ENCODE measurements at places on chromosomes 7 and 10.

- no peak for DNase-seq
Observed at GRCh38 chr7:106464651-106465050, 179.9 kb upstream of the NAMPT start.

DNA sequence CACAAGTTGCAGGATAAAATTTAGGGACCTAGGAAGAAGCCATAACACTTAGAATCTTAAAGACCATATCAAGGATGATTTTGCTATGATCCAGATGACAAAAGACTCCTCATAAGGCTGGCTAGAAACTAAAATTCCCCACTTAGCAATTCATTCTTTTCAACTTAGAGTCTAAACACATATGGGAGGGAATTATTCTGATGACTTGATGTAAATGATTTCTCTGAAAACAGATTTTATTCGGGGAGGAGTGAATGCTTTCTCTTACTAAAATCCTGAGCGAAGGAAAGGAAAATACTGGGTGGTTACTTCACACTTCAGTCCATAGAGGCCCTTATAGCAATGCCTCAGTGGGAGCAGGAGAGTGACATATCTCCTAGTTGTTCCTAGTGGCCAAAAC, 138.7 kb upstream of the SORCS1 start:
- DNase-seq, result no peak

GRCh38 chr10:94320285-94320914, 42.3 kb downstream of the NOC3L start:
- peak; percentile 39 for DNase-seq

DNA sequence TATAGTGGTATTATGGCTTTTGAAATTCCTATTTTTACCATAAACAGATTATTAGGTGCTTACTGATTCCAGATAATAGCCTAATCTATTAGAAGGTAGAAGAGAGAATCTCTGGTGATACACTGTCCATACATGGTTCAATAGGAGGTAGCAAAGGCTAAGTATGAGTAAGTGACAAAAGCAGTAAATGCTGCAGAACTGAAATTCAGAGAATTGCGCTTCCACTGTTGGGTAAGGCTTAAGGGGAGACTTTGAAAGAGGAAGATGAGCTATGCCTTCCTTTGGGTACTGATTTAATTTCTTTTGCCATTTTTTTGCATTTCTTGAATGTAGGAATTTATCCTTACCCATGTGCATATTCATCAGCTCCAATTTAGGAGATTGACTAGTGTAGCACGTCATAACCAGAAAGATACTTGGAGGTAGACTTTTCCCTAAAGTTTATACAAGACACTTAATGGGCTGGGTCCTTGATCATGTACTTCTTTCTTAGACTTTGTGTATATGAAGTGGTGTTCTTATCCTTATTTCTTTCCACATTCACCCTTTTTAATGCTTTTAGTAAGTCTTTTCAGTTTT, 15.3 kb downstream of the MKLN1 start:
- DNase-seq, result no peak

- no peak for DNase-seq
Observed at GRCh38 chr10:6228647-6229046, 25.9 kb downstream of the PFKFB3 start.

- DNase-seq, result no peak
Observed at GRCh38 chr10:60644436-60645130, 133.7 kb upstream of the CDK1 start.

DNA sequence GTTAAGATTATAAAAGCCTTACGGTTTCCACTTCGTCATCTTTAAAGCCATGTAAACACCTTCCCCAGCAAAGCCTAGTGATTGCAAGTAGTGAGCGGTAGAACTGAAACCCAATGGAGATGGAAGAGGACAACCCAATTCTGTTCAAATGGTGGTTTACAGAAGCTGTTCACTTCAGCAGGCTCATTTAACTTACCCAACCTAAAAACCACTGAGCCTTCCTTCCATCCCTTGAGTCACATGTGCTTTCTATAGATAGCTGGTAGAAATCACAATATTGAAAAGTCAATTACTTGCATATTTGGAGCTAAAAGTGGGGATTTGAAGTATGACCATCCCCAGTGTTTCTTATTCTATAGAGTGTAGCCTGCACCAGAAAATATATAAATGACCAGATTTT, 667.7 kb downstream of the SUGCT start:
- DNase-seq, result no peak

DNA sequence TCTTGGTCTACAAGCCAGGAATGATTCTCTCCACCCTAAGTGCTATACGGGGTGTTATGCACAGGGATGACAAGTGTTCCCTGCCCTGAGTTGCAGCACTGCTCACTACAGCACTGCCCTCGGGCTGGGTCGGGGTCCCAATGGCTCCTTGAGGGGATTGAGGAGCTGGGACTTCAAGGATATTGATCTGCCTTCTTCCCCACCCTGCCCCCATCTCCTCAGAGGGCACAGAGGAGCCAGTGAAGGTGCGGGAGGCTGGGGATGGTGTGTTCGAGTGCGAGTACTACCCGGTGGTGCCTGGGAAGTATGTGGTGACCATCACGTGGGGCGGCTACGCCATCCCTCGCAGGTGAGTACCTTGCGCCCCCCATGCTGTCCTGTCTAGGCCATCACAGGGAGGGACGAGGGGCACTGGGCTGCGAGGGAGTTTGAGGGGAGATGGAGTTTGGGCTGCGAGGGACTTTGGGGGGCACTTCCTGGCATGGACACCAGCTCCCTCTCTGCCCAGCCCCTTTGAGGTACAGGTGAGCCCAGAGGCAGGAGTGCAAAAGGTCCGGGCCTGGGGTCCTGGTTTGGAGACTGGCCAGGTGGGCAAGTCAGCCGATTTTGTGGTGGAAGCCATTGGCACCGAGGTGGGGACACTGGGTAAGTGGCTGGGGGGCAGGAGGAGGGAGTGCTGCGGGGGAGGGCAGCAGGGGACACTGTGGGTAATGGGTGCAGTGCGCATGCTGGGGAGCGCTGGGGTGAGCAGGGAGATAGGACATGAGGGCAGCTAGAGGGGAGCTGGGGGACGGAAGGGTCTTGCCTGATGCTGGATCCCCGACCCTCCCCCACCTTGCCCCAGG, 10.3 kb downstream of the FLNC start:
- DNase-seq, result no peak

GRCh38 chr7:891291-891690, 14.9 kb downstream of the GET4 start:
- no peak for DNase-seq

GRCh38 chr10:49622426-49623425, 8.9 kb downstream of the CHAT start:
- no peak for DNase-seq

DNA sequence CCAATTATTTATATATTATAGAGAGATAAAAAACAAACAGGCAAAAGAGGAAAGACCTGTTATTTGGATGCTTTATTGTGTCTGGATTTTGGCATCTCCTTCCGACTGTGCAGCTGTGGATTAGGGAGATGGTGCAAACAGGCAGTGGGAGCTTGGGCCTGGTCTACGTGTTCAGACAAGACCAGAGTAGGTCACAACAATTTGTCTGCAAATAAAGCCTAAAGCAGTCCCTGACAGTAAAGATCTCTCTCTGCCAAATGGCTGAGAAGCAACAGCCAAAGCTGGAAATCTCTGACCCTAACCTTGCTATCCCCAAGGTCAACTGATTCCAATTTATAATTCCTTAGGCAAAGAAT, 82.0 kb downstream of the ABLIM1 start:
- DNase-seq, result no peak

- no peak for DNase-seq
Observed at GRCh38 chr7:30986331-30986730, 22.6 kb downstream of the GHRHR start.

DNA sequence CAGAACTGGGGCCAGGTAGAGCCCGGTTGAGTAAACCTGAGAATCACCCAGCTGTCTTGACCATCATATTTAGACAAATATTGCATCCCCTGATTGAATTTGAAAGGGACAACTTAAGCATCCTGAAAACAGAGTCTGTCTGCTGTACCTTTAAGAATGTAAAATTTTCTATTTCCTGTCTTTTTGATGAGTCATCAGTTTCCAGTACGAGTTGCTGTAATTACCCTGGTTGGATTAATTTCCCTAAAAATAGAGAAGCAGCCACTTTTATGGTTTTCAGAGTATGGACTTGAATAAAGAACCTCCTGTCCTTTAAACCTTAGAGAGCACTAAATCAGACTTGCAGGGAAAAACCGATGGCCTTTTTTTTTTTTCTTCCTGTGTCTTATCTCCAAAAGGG, 164.6 kb upstream of the SH2B2 start:
- DNase-seq, result no peak

DNA sequence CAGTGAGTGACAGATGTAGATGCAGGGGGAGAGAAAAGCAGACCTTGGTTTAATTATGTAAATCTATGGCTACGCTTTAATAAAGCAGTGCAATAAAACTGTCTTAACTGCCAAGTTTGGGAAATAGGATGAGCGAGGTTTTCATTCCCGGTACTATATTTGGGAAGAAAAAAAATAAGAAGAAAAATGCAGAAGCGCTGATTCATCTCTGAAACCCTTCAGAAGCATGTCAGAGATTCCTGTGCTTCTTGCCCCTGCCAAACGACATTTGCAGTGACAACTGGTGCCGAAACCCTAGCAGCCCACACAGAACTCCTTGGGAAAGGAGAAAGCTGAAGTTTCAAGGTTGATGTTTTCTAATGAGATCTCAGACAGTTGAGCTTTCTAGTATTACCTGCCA, 380.7 kb downstream of the REEP3 start:
- DNase-seq, result no peak

- peak; percentile 90 for DNase-seq
Observed at GRCh38 chr7:41247143-41247865, 455.6 kb downstream of the INHBA start.

GRCh38 chr7:137073571-137074325, 205.3 kb downstream of the CHRM2 start:
- DNase-seq, result no peak

GRCh38 chr7:117283371-117283770, 39.5 kb downstream of the WNT2 start:
- no peak for DNase-seq

GRCh38 chr7:5296611-5297226, 14.0 kb downstream of the SLC29A4 start:
- DNase-seq, result peak; percentile 60

DNA sequence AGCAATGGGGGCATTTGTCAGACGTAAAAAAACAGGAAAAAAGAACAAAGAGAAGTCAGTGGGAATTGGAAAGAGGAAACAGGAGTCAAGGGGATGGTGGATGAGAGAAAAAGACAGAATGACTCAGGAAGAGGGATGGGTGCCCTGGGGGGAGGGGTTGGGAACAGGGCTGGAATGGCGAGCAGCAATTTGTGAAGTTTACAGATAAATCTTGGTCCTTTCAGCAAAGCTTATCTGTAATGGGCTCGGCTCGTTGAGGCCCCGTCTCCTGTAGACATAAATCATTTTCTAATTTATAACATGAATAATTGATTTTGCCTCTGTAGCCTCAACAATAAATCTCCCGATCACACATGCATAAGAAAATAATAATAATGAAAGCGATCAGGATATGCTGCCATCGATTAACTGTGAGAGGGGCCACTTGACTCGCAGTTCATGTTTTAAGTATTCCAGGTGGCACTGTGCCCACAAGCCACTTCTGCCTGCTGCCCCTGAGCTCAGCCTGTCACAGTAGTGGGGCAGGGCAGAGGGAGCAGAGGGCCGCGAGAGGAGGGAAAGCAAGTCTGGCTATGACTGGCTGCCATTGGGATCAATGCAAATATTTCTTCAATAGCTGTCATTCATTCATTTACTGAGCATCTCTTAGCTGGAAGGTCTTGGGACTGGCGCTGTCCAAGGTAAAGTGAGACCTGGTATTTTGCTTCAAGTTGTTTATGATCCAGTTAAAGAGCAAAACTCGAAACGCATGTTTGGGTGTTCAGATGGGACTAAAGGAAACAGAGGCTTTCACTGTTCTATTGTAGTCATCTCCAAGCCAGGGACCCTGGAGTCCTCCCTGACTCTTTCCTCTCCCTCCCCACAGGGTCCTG, 47.4 kb upstream of the R3HCC1L start:
- DNase-seq, result no peak

DNA sequence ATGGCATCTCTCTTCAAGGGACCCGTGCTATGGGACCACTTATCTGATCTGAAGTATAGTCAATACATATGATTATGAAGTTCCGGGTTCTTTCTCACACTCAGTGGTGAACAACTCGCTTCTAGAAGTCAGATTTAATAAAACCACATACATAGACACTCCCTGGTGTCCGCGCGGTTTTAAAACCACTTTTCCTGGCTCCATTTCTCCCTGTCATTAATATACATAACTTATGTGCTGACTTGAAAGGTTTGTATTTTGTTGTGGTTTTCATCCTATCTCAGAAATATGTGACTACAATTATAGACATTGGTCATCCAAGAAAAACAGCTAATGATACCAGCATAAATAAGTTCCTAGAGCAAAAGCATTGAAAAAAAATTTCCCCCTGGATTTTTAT, 34.0 kb downstream of the SVIL start:
- DNase-seq, result peak; percentile 47

GRCh38 chr7:120583899-120584586, 273.9 kb downstream of the TSPAN12 start:
- no peak for DNase-seq

DNA sequence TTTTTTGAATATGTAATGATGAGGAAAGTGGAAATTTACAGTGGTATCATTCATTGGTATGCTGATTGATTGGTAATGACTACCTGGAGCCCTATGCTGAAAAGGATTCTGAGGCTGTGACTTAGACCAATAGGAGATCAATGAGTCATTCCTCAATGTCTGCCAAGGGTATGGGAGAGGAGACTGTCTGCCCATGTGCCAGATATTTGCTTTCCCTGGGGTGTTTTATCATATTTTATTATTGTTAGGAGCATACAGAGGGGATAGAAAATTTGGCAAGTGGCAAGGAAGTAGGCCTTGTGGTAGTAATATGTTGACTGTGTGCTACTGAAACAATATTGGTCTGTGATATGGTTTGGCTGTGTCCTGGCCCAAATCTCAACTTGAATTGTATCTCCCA, 54.8 kb downstream of the ASAH2B start:
- no peak for DNase-seq

DNA sequence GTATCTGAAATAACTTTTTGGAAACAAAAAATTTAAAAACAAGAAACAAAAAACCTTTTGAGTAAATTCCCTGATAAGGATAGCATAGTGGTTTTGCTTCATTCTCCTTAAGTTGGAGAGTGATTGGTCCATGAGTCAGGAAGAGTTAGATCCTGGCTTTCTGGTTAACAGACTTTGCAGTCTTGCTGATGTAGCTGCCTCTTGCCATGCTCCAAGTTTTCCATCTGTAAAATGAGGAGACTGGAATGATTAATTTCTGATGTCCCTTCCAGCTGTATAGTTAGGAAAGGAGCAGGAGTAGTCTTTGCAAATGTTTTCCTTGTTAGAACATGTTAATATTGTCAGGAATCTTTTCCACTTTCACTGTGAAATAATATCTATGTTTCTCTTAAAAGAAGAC, 266.6 kb downstream of the DNAJB9 start:
- no peak for DNase-seq

DNA sequence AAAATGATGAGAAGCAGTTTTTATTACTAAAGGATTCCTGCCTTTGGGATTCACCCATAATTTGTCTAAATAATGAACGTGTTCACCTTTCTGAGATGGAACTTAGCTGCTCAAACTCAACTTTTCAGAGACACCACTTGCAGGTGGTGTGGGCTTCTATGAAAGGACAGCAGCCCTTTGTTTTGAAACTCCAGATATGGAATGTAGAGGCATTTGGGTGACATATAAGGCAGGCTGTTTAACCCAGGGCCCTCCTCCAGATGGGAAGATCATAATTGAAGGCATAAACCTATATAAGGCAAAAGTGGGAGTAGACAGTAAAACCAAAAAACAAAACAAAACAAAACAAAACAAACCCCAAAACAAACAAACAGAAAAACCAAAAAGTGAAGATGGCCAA, 11.9 kb upstream of the HUS1 start:
- DNase-seq, result no peak

- DNase-seq, result no peak
Observed at GRCh38 chr7:120421151-120421651, 148.2 kb downstream of the KCND2 start.

GRCh38 chr7:68269405-68269804, 1272.8 kb downstream of the TYW1 start:
- no peak for DNase-seq
